Epithelial cell of proximal tubule (primary cell): ENCODE measurements at places on chromosomes 11 and 22.

- DNase-seq: no peak
Observed at GRCh38 chr11:32574421-32574820, 9.2 kb upstream of the EIF3M start.

DNA sequence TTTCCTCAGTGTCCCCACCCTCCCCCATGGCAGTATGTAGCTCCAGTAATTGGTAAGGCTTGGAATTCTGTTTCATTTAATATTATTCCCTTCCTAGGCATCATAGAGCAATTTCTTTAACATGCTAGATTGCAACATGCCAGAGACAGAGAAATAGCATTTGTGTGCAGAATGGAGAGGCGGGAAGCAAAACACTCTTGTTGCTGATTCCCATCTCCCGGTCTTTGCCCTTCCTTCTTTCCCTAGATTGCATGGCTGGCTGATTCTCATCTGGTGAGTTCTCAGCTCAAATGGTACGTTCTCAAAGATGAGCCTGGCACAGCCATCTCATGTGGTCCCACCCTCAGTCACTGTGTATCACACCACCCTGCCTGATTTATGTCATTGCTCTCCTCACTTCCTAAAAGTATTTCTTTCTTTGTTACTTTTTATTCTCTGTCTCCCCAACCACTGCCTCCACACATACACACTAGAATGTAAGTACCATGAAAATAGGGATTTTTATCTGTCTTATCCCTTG lies 66.9 kb downstream of the ARFGAP2 start:
- no peak for DNase-seq

- no peak for DNase-seq
Observed at GRCh38 chr11:75454987-75455386, 22.0 kb upstream of the KLHL35 start.

DNA sequence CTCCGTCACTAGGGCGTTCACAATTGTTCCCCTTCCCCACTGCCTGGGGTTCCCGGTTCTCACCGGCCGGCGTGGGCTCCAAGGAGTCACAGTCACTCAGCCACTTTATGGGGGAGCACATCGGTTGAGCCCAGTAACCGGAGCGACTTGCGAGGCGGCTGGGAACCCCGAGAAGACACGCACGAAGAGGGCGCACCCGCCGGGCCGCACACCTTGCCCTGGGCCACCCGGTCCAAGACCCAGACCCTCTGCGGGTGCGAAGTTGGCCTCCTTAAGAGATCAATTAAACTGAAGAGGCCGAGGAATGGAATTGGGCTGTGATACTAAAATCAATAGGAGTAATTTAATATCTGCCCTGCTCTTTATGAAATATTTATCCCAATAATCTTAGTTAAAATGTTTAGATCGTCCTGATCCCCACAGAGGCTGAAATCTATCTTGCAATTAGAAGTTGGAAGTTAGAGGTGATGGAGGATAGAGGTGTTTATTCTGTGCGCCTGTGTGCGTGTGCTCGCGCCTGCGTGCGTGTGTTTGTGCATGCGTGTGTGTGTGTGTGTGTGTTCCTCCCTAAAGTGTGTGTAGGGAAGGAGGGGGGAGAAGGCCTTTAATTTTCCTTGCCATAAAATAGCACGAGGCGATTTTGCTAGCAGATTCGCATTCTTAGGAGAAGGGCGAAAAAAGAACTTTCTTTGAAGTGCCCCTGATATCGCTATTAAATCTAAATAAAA lies 954 bp upstream of the MN1 start:
- no peak for DNase-seq

DNA sequence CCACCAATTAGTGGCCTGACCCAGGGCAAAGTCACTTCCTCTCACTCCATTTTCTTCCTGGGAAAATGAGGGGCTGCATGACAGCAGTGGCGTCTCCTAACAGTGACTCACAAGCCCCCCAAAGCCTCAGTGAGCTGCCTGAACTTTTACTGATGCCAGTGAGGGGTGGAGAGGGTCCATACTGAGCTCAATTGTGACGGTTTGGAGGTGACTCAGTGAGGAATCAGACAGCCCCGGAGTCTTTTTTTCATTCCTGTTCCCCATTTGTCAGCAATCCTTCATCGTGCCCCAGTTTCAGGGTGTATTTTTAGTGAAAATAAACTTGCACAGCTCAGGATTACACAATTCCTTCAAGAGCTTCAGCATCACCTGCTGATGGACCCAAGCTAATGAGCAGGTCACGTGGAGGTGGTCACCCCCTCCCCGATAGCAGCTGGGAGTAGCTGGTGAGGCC lies 30.1 kb upstream of the RASD2 start:
- DNase-seq: no peak

DNA sequence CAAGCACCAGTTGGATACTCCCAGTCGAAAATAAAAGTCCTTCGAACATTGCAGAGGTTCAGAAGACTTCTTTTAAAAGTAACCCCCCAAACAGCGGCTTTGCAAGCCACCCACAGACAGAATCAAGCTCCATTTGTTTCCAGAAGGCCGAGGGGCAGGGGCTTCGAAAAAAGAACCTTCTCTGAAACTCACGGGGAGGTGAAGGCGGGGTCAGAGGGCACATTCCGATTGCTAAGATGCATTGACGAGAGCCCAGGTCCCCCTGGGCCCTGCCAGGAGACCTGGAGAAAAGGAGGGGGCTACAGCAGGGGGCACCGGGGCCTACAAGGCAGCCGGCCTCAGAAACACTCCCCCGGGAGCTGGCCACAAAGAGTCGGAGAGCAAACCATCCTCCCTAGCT lies 306.8 kb downstream of the MN1 start:
- DNase-seq: no peak

- DNase-seq: no peak
Observed at GRCh38 chr22:30338802-30339201, 12.1 kb upstream of the TBC1D10A start.

GRCh38 chr11:21653951-21654421 lies 538.9 kb upstream of the ANO5 start:
- no peak for DNase-seq

GRCh38 chr22:19122752-19123492 lies 710 bp upstream of the DGCR2 start:
- DNase-seq: no peak

GRCh38 chr11:19656140-19656541 lies 56.5 kb upstream of the NAV2 start:
- DNase-seq: no peak

- no peak for DNase-seq
Observed at GRCh38 chr11:113578715-113579250, 103.6 kb upstream of the DRD2 start.

- DNase-seq: no peak
Observed at GRCh38 chr22:39510529-39511149, 8.5 kb downstream of the MIEF1 start.

GRCh38 chr11:83717537-83717936 lies 431.4 kb upstream of the CCDC90B start:
- DNase-seq: no peak

GRCh38 chr22:47632701-47633100 lies 870.3 kb downstream of the TBC1D22A start:
- DNase-seq: no peak

GRCh38 chr11:99683933-99684332 lies 663.2 kb downstream of the CNTN5 start:
- DNase-seq: no peak

- no peak for DNase-seq
Observed at GRCh38 chr22:22462813-22463567, 45.6 kb downstream of the ZNF280B start.

DNA sequence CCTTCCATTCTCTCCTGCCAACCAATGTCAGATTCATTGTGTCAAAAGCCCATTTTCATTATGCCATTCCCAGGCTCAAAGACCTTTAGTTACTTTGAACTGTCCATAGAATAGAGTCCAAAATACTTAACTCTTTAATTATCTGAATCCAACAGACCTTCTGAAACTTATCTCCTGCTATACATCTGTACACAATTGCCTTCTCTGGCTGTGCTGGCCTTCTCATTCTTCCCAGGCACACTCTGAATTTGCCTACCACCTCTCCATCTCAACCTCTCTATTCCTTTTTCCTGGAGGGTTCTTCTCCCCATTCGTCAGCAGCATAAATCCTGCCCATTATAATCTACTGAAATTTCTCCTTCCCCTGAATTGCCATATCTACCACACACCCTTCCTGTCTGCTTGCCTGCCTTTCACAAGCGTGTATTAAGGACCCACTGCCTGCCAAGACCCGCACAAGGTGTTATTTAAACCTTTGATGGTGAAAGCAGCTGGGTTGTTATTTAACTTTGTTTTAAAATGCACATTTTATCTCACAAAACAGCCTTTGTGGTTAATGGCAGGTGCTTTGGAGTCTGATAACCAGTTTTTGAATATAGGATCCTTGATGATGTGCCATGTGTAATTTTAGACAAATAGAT lies 125.9 kb downstream of the CCDC81 start:
- no peak for DNase-seq

- DNase-seq: no peak
Observed at GRCh38 chr11:19642185-19643158, 70.2 kb upstream of the NAV2 start.

- no peak for DNase-seq
Observed at GRCh38 chr11:118900535-118901384, 17.1 kb downstream of the CXCR5 start.

- no peak for DNase-seq
Observed at GRCh38 chr11:71370020-71370747, 78.0 kb downstream of the DHCR7 start.

DNA sequence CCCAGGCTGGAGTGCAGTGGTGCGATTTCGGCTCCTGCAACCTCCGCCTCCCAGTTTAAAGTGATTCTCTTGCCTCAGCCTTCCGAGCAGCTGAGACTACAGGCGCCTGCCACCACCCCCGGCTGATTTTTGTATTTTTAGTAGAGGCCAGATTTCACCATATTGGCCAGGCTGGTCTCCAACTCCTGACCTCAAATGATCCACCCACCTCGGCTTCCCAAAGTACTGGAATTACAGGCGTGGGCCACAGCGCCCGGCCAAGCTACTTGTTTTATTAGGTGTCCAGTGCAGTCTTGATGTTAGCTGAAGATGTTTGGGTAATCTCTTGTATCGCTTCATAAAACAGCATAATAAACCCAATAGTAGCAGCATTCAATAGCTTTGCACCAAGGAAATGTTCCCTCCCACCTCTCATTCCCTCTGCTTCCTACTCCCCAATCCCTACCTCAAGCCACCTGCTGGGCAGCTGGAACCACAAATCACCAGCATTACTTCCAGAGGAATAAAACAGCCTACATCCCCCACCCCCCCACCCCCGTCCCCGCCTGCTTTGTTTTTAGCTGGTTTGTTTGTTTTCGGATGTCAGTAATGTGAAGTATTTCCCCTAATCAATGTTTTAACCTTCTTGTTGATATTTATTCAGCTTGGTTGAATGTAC lies 11.0 kb upstream of the GRIK4 start:
- no peak for DNase-seq

DNA sequence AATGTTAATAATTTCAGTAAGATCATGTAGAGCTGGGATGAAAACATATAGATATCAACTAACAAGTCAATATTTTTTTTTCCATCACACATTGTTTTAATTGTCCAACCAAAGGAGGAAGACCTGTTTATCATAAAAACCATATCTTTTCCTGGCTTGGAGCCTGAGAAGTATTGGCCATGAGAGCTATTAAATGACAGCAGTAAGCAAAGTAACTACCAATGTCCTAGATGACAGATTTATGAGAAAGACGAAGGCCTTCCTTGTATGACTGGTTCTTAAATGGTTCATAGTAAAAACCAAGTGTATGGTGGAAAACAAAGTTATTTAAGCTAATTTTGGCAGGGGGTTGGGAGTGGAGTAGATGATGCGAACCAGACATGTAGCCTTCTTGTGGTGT lies 1147.1 kb upstream of the TENM4 start:
- no peak for DNase-seq

DNA sequence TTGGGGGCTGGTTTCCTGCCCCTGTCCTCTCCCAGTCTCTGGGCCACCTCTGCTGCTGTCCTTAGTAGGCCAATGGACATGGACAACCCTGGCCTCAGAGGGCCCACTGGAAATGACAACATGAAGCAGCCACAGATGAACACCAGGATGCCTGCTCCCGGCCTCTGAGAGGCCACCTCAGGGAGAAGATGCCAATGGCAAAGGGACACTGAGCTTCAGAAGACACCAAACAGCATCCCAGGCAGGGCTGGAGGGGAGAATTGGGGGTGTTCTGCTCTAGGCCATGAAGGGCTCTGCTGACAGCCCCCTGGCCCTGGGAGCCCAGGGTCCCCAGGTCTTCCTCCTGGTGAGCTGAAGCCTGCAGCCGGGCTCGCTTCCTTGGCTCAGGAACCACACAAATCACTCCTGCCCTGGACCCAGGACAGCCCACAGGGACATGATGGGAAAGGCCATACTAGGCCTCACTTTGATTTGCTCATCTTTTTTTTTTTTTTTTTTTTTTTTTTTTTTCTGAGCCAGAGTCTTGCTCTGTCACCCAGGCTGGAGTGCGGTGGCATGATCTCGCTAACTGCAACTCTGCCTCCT lies 45.3 kb downstream of the TPBGL start:
- DNase-seq: no peak

GRCh38 chr11:15818132-15818842 lies 538.1 kb downstream of the SOX6 start:
- DNase-seq: peak; percentile 55

- no peak for DNase-seq
Observed at GRCh38 chr22:17748555-17749353, 25.5 kb downstream of the BID start.

DNA sequence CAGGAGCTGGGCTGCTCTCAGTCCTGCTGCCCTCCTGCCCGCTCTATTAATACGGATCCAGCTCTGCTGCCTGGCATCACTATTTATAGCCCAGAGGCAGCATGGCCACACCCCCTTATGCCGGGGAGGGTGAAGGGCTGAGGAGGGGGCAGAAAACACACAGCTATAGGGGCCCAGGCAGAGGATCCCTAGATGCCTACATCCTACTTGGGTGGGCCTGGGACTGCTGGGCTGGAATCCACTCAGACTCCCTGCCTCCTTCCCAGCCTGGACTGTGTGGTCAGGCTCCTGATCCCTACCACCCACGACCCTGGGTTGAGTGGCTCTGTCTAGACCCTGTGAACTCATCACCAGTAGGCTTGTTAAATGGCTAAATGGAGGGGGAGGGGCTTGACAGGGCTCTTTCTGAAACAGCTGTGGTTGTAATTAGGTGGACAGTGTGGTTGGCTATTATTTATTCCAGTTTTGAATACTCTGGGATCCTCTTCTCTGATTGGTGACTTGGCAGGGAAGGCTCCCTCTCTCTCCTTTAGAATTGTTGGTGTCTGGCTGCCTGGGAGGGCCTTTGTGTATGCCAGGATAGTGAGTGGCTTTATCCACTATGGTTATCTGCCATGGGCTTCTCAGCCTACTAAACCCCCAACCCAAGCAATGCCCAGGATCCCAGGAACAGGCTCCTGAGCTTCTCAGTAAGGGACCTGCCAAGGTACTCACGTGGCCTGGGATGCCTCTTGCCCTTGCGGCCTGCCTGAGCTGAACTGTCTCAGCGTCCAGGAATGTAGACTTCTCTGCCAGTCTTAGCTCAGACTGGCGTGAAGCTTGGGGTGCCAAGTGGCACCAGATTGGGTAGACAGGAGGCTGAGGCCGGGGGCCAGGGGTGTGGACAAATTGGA lies 15.2 kb downstream of the PHLDB1 start:
- DNase-seq: peak; percentile 78

- DNase-seq: no peak
Observed at GRCh38 chr11:112023104-112023503, 2.1 kb upstream of the DLAT start.

GRCh38 chr11:125180413-125181305 lies 16.1 kb downstream of the PKNOX2 start:
- DNase-seq: no peak

- DNase-seq: no peak
Observed at GRCh38 chr11:122937983-122938382, 43.7 kb downstream of the BSX start.
